ENCODE measurements at places on chromosomes 11 and 22.

DNA sequence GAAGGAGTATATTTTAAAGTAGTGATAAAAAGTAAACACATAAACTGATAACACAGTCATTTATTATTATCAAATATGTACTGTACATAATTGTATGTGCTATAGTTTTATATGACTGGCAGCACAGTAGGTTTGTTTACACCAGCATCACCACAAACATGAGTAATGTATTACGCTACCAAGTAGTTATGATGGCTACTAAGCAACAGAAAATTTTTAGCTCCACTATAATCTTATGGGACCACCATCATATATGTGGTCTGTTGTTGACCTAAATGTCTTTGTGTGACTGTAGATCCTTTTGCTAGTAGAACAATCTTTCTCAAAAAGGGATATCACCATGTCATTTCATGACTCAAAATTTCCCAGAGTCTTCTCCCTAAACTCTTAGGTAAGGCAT is 93.5 kb downstream of the LARGE2 start:
- H3K4me3 ChIP-seq = no peak overlapping the region
- H3K27ac ChIP-seq = no peak overlapping the region

- H3K36me3 ChIP-seq = no peaks in the 10 kb centered on the region
- no peak overlapping the region for H3K27ac ChIP-seq
- H3K4me1 ChIP-seq = peaks cover 15% of the 10 kb centered on the region
These were observed 12.2 kb upstream of the CYTH4 start for GRCh38 chr22:37269936-37270678.

GRCh38 chr11:76155500-76156227 is 50.6 kb downstream of the WNT11 start:
- no peak for DNase-seq
- no peaks in the 10 kb centered on the region for H3K36me3 ChIP-seq
- no peak overlapping the region for H3K4me3 ChIP-seq
- H3K27ac ChIP-seq = no peak overlapping the region
- peaks cover 3% of the 10 kb centered on the region for H3K4me1 ChIP-seq
- H3K27me3 ChIP-seq = no peaks in the 10 kb centered on the region

GRCh38 chr22:20578192-20578591 is 70.8 kb downstream of the MED15 start:
- no peaks in the 10 kb centered on the region for H3K27me3 ChIP-seq
- DNase-seq = no peak
- no peak overlapping the region for H3K4me3 ChIP-seq
- no peaks in the 10 kb centered on the region for H3K4me1 ChIP-seq
- peaks cover 62% of the 10 kb centered on the region for H3K36me3 ChIP-seq

GRCh38 chr11:76601272-76601671 is 69.3 kb downstream of the LRRC32 start:
- H3K4me3 ChIP-seq = no peak overlapping the region
- peaks cover 18% of the 10 kb centered on the region for H3K4me1 ChIP-seq
- DNase-seq = no peak
- H3K36me3 ChIP-seq = no peaks in the 10 kb centered on the region

DNA sequence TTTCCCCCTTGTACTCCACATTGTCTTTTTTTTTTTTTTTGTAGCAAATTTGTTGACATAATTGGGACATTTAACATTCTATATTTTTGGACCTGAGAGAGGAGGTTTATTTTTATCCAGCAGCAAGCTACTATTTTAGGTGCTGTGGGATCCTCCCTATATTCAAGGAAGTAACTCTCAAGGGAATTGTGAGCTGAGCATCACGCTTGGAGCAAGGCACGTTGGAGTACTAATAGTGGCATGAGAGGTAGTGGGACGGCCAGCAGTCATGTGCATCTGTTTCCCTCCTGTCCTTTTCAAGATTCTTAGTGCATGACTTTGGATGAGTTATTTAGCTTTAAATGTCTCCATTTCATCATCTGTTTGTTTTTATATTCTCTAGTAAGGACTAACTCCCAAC is 52.3 kb downstream of the EXT2 start:
- H3K4me1 ChIP-seq = no peaks in the 10 kb centered on the region
- H3K27ac ChIP-seq = no peak overlapping the region
- no peaks in the 10 kb centered on the region for H3K27me3 ChIP-seq
- DNase-seq = no peak
- no peak overlapping the region for H3K4me3 ChIP-seq

- no peak for DNase-seq
- H3K27ac ChIP-seq = no peak overlapping the region
- H3K4me1 ChIP-seq = no peaks in the 10 kb centered on the region
- H3K36me3 ChIP-seq = no peaks in the 10 kb centered on the region
- H3K4me3 ChIP-seq = no peak overlapping the region
These were observed 106.8 kb downstream of the DCDC1 start for GRCh38 chr11:31262761-31263160.
